ENCODE measurements at places on chromosomes 6 and 20. TPM values are rescaled to one million over a fixed set of nuclear protein-coding genes. Genes with fewer than 3 reads are reported as not detected.
A peak's percentile ranks its signal among the peaks of the same experiment; 100 is the strongest.

GRCh38 chr20:905396-905961 lies 10.7 kb downstream of the ANGPT4 start:
- DNase-seq: no peak

DNA sequence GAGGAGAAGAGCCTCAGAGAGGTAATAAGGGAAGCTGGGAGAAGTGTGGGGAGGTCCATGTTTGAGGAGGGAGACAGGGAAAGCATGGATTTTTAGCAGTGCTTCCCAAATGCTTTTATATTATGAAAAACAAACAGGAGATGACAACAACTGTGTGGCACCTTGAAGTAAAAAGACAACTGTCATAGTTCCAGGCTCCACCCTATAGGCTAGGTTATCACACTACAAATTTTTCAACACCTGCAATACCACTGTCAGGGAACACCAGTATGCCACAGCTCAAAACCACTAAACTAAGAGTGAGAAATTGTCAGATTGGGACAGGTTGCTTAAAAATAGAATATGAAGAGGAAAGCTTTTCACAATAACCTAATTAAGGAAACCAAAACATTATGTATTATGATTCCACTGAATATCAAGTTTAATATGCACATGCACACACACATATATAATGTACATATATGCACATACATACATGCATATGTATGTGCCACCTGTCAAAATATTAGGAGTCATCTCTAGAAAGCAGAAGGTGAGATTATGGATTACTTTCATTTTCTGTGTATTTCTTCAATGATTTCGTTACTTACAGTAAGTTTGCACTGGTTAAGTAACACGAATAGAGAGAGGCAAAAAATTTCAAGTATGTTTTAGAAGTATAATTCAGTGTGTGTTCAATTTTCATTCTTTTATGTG lies 261.2 kb downstream of the PTPRK start:
- no peak for DNase-seq

OPN5 gene
- under 0.01 TPM for total RNA-seq

SSTR4 gene
- total RNA-seq: not detected

GRCh38 chr6:12606616-12607015 lies 110.0 kb upstream of the PHACTR1 start:
- DNase-seq: no peak

DNA sequence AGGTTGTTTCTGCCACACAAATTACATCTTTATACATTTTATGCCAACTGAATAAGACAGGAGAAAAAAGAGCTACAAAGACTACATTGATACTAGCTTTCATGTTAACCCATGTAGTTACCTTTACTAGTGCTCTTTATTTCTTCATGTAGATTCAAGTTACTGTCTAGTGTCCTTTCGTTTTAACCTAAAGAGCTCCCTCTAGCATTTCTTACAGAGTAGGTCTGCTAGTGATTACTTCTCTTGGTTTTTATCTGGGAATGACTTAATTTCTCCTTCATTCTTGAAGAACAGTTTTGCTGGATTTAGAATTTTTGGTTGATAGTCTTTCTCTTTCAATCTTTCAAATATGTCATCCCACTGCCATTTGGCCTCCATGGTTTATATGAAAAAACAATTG lies 21.2 kb upstream of the NOP56 start:
- peak; percentile 12 for DNase-seq

GRCh38 chr6:161409353-161409752 lies 135.5 kb upstream of the AGPAT4 start:
- no peak for DNase-seq

DNA sequence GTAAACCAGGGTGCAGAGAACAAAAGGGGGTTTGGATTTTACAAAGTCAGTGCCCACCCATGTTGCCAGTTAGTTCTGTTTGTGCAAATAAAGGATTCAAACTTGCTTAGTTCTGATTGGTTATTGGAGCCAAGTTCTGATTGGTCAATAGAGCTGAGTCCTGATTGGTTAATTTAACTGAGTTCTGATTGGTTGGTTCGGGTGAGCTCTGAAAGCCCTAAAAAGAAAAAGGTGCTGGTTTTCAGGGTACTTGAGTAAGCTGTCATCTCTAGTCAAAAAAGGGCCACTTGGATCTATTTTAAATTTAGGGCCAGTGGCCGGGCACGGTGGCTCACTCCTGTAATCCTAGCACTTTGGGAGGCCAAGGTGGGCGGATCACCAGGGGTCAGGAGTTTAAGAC lies 47.6 kb downstream of the SCGN start:
- DNase-seq: no peak

- peak; percentile 68 for DNase-seq
Observed at GRCh38 chr6:159989492-159990480, 20.9 kb downstream of the IGF2R start.

- DNase-seq: peak; percentile 94
Observed at GRCh38 chr6:99522531-99522930, 7.3 kb upstream of the USP45 start.

CAP2 gene
- 7.3 TPM for total RNA-seq

GRCh38 chr6:110337486-110337885 lies 20.7 kb downstream of the METTL24 start:
- DNase-seq: no peak

DNA sequence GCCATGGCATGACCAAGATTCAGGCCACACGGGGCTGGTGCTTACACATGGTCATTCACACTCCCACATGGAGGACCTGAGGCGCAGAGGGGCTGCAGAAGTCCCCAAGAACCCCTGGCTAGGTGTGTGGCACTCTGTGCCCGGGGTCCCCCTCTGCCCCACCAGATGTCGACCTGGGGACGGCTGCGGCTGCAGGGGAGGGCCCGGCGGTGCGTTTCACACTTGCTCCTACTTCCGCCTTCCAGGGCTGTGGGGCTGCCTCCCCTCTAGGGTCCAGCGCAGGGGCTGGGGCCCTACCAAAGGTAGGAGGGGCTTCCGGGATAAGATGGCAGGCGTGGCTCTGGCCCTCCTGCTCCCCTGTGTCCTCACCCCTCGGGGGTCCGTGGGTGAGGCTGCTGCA lies 81.1 kb upstream of the SLCO4A1 start:
- DNase-seq: no peak

NUS1 gene
- total RNA-seq: 20.0 TPM

DNA sequence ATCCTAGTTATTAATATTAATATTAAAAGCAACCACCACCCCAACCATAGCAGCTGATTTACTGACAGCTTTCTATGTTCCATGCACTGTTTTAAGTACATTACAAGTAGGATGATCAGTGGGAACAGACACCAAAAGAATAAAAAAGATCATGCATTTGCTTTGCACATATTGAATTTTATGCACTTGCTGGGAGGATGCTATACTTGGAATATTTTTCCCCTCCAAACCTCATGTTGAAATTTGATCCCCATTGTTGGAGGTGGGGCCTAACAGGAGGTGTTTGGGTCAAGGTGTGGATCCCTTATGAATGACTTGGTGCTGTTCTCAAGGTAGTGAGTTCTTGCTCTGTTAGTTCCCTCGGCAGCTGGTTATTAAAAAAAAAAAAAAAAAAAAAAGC lies 178.9 kb upstream of the MYLIP start:
- no peak for DNase-seq

DNA sequence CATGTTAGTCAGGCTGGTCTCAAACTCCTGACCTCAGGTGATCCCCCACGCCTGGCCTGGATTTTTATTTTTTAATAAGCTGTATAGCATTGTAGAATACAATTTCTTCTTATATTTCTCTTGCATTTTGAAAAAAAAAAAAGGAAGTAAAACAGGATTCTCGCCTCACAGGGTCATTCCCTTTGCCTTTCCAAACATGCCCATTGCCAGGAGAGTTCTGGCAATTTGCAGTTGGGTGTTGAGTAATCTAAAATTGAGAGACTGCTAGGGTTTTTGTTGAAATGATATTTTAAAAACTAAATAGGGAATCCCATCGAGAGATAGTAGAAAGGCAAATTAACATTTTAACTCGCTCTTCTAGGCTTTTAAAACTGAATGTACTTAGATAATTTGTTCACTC lies 196.1 kb downstream of the JARID2 start:
- DNase-seq: no peak

- no peak for DNase-seq
Observed at GRCh38 chr20:46229478-46230105, 78.7 kb downstream of the CDH22 start.

- no peak for DNase-seq
Observed at GRCh38 chr6:163423696-163424095, 9.2 kb downstream of the QKI start.

PRR18 gene
- not detected for total RNA-seq

- DNase-seq: no peak
Observed at GRCh38 chr20:23160536-23161243, 74.6 kb upstream of the CD93 start.
